ENCODE measurements at places on chromosomes 1 and 21.

DNA sequence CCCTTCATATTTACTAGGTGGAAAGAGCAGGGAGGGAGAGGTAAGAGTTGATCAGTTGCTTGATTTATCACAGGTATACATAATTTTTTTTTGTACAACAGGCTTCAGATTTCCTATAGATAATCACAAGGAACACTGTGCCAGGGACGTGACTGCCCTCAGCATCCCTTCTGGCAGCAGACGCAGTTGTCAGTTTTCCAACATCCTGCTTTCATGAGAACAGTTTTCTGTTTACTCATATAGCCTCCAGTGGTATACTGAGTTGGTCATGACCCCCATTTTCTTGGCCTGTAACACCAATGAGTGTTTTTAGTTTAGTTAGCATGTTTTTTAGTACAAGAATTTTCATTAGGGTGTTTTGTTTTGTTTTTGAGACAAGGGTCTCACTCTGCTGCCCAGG is 37.9 kb upstream of the PTPRF start:
- DNase-seq = no peak

GRCh38 chr1:87452648-87453047 is 124.0 kb downstream of the LMO4 start:
- DNase-seq = no peak

- DNase-seq = no peak
These were observed 40.8 kb upstream of the DYNLT5 start for GRCh38 chr1:66711420-66711819.

GRCh38 chr1:65681096-65681495 is 111.6 kb upstream of the PDE4B start:
- no peak for DNase-seq

DNA sequence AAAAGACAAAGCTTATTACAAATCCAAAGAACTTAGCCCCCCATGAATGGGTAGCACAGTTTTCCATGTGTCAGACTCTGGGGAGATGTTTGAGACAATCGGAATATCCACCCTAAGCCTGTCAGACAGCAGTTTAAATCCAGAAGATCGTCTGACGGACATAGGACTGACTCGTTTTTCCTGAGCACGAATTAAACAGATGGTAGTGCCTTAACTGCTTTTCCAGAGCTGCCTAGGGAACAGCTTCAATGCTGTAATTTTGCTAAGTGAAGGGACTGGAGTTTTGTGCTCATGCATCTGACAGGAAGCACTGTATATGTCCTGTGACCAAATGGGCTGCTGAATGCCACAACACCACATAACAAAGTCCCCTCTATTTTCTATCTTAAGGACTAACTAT is 48.6 kb downstream of the PCNX2 start:
- DNase-seq = no peak

DNA sequence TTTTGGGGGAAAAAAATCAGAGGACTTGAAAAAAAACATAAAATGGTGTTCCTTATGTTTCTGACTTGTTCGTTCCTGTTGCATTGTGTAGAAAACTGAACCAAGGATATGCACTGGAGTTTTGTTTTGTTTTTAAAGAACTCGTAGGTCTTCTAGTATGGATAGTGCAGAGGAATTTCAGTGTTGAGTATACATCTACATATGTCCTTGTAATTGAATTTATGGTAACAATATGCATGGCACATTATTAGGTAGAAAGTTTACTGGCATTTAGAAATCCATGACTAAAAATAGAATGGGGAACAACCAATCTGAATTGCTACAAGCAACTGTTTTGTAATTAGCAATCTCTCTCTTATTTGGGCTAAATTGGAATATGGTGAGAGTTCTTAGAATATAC is 188.3 kb upstream of the ZRANB2 start:
- DNase-seq = no peak

DNA sequence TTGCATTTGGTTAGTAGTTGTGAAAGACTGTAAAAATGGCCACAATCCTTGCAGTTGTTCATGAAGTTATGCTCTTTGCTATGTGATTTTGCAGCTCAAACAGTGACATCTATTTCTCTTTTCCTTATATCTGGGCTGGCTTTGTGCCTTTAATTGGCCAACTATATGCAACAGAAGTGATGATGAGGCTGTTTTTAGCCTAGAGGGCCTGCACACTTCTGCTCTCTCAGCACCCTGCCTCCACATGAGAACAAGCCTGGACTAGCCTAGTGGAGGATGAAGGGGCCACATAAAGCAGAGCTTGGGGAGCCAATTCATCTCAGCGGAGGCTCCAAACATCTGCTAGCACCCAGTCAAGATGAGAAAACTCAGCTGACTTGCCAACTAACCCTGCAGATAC is 339.8 kb downstream of the OMA1 start:
- no peak for DNase-seq

GRCh38 chr1:154840269-154841176 is 29.6 kb downstream of the KCNN3 start:
- DNase-seq = no peak

DNA sequence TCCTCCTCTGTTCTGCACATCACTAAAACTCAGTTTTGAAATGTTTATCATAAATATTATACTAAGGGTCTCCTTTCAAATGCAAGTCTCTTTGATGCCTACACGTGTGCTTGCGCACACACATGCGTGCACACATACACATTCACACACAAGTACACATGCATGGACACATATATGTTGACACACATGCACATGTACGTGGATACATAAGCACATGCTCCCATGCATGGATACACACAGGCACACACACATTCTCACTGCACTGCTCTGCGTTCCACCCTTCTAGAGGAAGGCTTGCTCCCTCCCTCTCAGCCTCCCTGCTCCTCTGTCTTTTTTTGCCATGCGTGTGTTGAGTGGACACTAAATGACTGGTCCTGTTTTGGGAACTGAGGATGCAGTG is 162.7 kb downstream of the PCP4 start:
- DNase-seq = no peak

- DNase-seq = no peak
These were observed 586 bp upstream of the AGPAT3 start for GRCh38 chr21:43864313-43864961.

GRCh38 chr1:89833183-89834082 is 12.6 kb downstream of the LRRC8D start:
- no peak for DNase-seq

DNA sequence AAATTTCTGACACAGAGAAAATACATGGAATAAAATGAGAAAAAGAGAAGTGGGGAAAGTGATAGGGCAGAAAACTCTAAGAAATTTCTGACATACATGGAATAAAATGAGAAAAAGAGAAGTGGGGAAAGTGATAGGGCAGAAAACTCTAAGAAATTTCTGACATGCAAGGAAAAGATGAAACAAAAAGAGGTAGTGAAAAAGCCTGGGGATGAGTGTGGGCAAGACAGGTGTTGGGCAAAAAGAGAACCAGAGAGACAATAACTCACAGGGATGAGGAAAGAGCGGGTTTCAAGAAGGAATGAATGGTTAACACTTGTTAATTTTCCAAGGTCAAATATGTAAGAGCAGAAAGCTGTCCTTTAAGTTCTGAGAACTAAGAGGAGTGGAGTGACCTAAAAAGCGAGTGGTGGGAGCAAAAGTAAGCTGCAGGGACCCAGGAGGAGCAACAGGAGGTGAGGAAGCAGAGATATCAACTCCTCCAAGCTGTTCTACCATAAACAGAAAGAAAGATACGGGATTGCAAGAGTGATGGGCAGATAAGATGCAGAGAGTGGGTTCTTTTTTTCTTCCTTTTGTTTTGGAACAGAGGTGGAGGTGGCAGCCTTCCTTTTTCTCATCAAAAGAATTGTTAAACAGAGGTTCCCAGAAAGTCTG is 29.9 kb upstream of the EXO1 start:
- DNase-seq = no peak
